ENCODE measurements at places on chromosomes 11 and 22.

- no peak for DNase-seq
These were observed 89.3 kb downstream of the GRIA4 start for GRCh38 chr11:105699203-105699602.

GRCh38 chr11:119905162-119905561, 176.2 kb upstream of the NECTIN1 start:
- no peak for DNase-seq

GRCh38 chr22:40238425-40239344, 61.0 kb downstream of the TNRC6B start:
- DNase-seq = no peak

DNA sequence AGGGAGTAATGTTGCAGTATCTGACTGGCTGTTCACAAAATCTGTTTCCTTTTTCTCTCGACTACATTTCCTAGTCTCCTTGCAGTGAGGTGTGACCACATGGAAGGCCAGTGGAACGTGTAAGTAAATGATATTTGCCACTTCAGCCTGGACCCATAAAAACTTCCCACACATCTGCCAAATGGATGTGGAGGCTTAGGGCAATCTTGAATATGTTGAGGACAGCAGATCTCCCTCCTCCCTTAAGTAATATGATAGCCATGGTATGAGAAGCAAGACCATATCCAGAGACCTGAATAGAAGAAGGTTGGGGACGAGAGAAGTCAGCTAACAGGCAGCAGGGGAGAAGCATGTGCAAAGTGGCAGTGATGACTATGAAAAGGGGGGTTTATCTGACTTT, 33.0 kb upstream of the C11orf87 start:
- DNase-seq = no peak

- no peak for DNase-seq
These were observed 11.1 kb downstream of the APOL5 start for GRCh38 chr22:35728639-35729308.

DNA sequence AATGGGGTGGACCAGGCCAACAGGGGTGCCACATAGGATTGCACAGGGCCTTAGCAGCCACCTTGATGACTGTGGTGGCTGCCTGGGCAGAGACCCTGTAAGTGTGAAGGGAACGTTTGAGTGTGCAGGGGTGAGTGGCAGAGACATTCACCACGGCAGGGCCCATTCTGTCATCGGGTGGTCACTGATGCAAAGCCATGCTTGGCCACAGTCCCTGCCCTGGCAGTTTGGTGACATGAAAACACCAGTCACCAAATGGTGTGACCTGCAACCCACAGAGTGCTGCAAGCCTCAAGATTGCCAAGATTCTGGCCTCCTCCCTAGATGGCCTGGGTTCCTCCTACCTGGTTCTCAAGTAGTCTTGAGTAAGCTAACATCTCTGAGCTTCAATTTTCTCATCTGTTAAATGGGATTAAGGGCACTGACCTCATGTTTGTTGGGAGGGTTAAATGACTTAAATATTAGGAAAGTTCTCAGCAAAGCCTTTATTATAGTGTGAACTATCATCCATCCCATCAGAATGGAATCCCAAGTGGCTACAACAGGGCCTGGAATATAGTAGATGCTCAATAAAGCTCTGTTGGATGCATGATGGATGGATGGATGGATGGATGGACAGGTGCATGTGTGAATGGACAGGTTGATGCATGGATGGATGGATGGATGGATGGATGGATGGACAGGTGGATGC, 53.0 kb downstream of the MACROD1 start:
- DNase-seq = no peak

GRCh38 chr11:61697764-61698163, 17.6 kb downstream of the DAGLA start:
- DNase-seq = no peak

GRCh38 chr11:112453601-112454577, 193.2 kb upstream of the PLET1 start:
- peak; percentile 30 for DNase-seq

DNA sequence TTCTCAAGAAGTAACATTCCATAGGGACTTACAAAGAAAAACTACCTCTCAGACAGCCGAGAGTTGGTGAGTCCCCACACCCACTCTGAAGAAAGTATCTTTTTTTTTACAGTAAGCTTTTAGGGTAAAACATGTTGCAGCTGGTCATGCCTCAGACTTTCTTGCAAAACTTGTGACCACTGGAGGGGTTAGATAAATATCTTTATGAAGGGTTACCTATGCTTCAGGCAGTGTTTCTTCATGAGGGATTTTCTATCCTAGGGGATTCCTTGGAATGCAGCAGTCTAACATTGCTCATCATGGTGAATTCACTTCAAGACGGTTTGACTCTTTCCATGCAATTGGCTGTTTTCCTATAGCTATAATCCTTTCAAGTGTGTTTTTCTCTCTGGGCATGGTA, 20.8 kb upstream of the SNX19 start:
- no peak for DNase-seq

DNA sequence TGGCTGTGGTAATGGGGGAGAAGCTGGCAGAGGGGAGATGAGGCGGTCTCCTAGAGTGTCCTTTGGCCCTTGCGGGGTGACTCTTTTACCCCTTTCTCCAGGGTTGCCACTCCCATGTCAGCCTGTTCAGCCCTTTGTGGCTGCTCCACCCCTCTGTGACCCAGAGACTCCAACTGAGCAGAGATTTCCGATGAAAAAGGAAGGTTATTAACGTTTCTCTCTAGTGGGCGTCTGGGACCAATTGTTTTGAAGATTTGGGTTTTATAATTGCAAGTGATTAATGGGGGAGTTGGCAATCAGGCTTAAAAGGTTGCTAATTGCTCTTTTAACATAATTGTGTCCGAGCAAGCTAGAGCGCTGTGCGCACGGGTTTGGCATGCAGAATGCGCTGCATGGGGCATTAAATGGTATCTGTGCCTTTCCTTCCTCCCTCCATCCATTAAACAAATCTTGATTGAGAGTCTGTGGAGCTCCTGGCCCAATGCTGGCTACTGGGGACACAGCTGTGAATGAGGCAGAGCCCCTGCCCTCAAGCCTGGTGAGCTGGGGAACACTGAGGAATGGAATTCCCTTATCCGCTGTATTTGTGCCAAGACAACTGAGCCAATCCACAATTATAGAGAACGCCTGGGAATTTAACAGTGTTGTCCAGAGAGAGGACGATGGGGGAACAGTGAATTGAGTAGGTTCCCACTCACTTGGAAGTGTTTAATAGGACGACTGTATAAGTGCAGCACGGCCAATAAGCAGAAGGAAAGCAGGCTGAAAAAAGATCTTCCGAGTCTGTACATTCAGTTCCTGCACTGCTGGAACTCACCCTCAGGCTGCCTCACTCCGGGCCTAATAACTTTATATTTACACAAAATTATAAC, 295.9 kb downstream of the MIAT start:
- DNase-seq = no peak

- DNase-seq = no peak
These were observed 451.9 kb downstream of the ETS1 start for GRCh38 chr11:128135451-128135850.

DNA sequence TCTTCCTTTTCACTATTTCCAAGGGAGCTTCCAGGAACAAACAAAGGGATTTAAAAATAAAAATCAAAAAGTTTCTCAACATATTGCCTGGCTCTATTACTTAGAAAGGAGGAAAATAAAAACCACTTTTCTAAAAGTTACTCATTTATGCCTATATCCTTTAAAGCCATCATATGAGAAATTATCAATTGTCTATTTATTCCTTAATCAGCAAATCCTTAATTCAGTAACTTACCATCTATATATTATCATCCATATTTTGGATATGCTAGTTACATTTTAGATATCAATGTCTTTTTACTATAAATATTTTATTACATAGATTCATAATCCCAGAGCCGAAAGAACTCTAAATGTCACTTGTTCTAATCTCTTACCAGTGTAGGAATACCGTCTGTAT, 481.5 kb upstream of the ANO5 start:
- no peak for DNase-seq

GRCh38 chr11:104594228-104594958, 303.9 kb downstream of the CASP12 start:
- DNase-seq = no peak

DNA sequence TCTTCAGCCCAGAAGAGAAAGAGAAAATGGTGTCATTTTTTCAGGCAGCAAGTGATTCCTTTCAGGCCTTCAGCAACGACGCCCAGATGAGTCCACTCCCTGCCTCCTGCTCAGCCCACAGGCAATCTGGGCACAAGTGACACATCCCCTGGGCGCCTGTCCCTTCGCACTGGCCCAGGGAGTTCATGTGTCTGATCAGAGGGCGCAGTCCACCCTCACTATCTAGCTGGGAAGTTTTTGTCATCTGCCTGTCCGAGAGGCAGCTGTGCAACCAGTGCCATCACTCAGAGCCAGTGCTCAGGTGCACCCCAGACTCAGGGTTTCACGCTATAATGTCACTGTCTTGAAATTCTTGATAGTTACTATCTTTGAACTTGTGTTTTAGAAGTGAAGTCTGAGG, 1.4 kb upstream of the KCNQ1OT1 start:
- no peak for DNase-seq

GRCh38 chr22:23856721-23857605, 712 bp upstream of the SLC2A11 start:
- no peak for DNase-seq

- no peak for DNase-seq
These were observed at the start of gene SEZ6L for GRCh38 chr22:26169315-26170111. Gene SEZ6L, plus strand, starts transcription at chr22:26169462. Its CDS starts 208 bp downstream, at chr22:26169670.

DNA sequence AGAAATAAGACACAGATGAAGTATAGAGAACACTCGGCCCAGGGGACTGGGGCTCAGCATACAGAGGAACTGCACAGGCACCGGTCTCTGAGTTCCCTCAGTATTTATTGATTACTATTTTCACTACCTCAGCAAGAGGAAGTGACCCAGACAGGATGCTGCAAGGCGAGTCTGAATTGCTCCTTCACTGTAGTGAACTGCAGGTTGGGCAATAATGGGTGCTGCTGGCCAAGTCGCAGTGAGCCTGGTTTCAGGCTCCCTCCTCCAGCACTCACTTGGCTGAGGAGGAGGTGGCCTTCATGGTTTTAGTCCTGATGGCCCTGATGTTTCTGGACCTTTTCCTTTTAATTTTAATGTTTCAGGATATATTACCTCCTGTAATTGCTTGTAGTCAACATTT, 10.4 kb downstream of the OR52K2 start:
- no peak for DNase-seq

Measured in stimulated activated CD4-positive, alpha-beta T cell treated with anti-CD3 and anti-CD28 coated beads, Interleukin-1b, Interleukin-23, amount 100 ng/mL, for 24 hours (primary cell).